ENCODE measurements at places on chromosomes 1 and 21.

DNA sequence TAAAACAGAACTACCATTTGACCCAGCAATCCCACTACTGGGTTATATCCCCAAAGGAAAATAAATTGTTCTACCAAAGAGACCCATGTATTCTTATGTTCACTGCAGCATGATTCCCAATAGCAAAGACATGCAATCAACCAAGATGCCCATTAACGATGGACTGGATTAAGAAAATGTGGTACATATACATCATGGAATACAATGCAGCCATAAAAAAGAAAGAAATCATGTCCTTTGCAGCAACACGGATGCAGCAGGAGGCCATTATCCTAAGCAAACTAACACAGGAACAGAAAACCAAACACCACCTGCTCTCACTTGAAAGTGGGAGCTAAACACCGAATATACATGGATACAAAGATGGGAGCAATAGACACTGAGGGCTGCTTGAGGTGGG lies 44.2 kb downstream of the SLC35D1 start:
- DNase-seq, result no peak

DNA sequence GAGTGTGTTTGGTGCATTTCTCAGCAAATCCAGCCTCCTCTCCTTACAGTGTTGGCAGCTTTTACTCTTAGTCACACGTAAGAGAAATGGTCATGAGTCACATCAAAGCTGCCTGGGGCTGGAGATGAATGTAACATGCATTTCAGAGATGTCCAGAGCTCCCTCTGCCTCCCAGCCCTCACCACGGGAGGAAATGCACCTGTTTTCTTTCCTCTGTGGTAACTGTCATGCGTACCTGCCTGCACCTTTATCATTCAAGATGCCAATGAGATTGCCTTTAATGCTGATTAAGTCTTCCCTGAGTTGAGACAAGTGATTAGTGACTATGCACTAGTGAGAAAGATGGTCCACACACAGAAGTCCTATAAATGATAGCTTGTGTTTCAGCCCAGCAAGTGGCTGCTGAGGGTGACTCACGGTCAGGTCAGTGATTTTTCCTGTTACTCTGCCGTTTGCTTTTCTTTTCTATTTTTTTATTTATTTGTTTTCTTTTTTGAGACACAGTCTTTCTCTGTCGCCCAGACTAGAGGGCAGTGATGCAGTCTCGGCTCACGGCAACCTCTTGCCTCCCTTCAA lies 277.3 kb upstream of the FMN2 start:
- peak; percentile 22 for DNase-seq

- no peak for DNase-seq
Measured at GRCh38 chr1:208420696-208421095, 176.5 kb upstream of the PLXNA2 start.

GRCh38 chr1:155318082-155318481 lies 2.6 kb upstream of the RUSC1 start:
- DNase-seq, result no peak

- peak; percentile 54 for DNase-seq
Measured at GRCh38 chr1:67307251-67308060, at the start of gene IL12RB2. Gene IL12RB2 (plus strand): TSS chr1:67307873. CDS start chr1:67320369, 12,496 bp downstream.

GRCh38 chr1:184930645-184931044 lies 43.7 kb downstream of the NIBAN1 start:
- no peak for DNase-seq

All from stimulated activated CD4-positive, alpha-beta T cell treated with anti-CD3 and anti-CD28 coated beads, Interleukin-12 subunit alpha, Interleukin-12 subunit beta, amount 100 ng/mL, for 48 hours (primary cell).